CD14-positive monocyte (primary cell): ENCODE measurements at places on chromosomes 3 and 15.

DNA sequence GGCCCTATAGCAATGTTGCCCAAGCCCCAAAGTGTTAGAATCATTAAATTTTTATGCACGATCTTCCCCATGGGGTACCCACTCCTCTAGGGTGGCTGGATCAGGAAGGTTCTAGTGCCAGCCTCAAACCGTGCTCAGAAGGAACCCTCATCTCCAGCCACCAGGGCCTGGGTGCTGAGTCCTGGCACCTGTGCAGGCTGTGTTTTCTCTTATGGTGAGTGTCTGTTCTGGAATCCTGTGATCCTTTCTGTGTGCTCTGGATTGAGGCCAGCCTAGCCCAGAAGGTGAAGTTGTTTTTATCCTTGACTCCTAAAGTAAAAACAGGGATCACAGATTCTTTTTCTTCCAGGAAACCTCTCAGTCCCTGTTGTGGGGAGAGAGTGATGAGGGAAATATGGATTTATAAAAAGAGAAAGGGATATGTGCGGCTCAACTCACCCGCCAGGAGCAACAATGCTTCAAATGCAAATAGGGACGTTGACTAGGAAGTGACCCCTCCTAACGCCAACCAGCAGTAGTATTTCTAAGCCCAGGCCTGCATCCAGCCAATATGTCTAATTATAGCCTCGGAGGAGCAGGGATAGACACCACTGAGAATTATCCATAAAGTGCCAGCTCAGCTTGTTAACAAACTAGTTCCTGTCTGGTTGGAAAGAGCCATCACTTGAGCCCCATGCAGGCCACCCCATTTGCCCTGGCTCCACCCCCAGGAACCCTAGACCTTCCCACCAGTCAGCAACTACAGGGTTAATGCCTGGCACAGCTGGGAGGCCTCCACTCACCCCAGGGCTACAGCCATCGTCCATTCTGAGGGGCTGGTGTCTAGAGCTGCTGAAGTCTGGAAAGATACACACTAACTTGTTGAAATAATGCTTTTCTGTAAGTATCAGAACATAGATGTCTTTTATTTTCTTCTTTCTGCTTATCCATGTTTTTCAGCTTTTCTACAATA is 513.5 kb upstream of the PROK2 start:
- no peaks in the 10 kb centered on the region for H3K36me3 ChIP-seq
- no peaks in the 10 kb centered on the region for H3K27me3 ChIP-seq
- DNase-seq = no peak
- no peak overlapping the region for H3K4me3 ChIP-seq

DNA sequence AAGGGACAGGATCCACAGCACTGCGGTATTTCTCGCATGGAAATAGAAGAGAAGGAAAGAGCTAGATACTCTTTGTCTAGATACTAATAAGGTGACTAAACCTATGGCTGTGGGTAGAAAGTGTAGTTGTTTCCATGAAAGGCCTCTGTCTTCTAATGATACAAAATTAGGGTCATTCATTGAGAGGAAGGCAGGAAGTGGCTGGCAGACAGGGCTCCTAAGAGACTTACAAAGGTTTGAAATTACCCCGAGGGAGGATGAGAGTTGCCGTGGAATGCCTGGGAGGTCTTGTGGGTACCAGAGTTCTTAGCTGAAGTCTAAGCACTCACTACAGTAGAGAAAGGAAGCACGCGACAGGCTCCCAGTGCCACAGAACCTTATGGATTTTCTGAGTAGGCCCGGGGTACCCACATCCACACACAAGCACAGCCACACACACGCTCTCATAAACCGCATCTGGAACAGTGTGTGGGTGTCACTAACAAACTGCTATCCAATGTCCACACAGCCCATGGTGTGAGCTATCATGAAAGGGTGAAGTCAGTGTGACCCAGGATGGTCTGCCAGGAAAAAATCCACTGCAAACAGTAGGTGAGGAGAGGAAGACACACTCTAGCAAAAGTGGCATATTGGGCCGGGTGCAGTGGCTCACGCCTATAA is 221.4 kb downstream of the FAM43A start:
- H3K4me3 ChIP-seq = no peak overlapping the region
- H3K36me3 ChIP-seq = no peaks in the 10 kb centered on the region
- H3K27ac ChIP-seq = no peak overlapping the region
- H3K27me3 ChIP-seq = no peaks in the 10 kb centered on the region
- H3K4me1 ChIP-seq = peaks cover 10% of the 10 kb centered on the region

DNA sequence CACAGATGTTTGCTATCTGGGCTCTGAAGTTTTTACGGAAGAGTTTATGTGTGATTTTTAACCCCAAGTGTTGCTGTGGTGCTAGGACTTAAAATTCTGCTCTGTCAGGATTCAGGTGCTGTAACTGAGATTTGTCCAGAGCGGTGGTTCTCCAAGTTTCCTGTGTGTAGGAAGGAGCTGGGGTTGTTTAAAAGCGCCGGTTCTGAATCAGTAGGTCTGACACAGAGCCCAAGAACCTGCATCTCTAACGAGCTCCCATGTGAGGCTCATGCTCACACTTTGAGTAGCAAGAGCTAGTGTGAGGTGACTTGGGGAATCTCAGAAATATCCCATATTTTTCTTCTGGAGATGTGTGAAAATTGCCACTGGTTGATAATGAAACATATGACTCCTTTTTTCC is 325.5 kb downstream of the SATB1 start:
- DNase-seq = no peak
- H3K27ac ChIP-seq = no peak overlapping the region
- no peak overlapping the region for H3K4me3 ChIP-seq
- no peaks in the 10 kb centered on the region for H3K36me3 ChIP-seq

DNA sequence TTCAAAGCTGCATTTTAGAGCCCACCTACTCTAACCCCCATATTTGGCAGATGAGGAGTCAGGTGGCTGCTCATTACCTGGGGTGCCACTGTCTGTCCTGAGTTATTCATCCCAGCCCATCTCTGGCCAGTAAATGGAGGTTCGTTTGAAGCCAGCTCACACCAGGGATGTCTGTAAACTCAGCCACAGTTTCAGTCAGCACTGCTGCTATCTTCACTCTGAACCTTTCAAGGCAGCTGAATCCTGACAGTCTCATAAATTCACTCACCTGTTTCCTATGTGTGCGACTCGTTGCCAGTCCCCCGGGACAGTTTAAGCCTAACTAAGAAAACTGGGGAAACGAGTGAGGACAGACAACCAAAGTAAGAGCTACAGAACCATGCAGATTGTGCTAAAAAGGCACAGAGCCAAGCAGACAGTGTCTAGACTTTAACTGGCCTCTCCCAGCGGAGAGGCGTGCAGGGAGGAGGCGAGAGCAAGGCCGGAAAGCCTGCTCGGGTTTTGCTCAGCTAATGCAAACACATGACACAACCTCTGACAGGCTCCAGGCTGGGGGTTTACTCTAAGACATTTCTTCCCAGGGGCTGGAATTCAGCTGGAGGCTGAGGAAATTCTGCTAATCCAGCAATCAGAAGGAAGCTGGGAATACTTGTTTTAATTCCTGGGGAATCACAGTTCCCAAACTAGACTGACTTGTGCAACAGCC is 12.0 kb downstream of the FSTL1 start:
- no peak for DNase-seq
- no peaks in the 10 kb centered on the region for H3K36me3 ChIP-seq
- no peaks in the 10 kb centered on the region for H3K4me1 ChIP-seq
- H3K27ac ChIP-seq = no peak overlapping the region
- no peak overlapping the region for H3K4me3 ChIP-seq
- H3K27me3 ChIP-seq = no peaks in the 10 kb centered on the region

GRCh38 chr15:77508541-77509243 is 88.0 kb downstream of the HMG20A start:
- H3K36me3 ChIP-seq = no peaks in the 10 kb centered on the region
- peak; percentile 4 for DNase-seq
- peaks cover 8% of the 10 kb centered on the region for H3K27me3 ChIP-seq
- no peak overlapping the region for H3K4me3 ChIP-seq

- no peaks in the 10 kb centered on the region for H3K4me1 ChIP-seq
- no peak overlapping the region for H3K27ac ChIP-seq
- H3K4me3 ChIP-seq = no peak overlapping the region
- no peaks in the 10 kb centered on the region for H3K36me3 ChIP-seq
Observed at GRCh38 chr3:2765002-2765579, 345.1 kb downstream of the IL5RA start.

GRCh38 chr15:64857421-64857820 is 15.7 kb downstream of the PLEKHO2 start:
- H3K27me3 ChIP-seq = no peaks in the 10 kb centered on the region
- peaks cover 87% of the 10 kb centered on the region for H3K36me3 ChIP-seq
- H3K4me1 ChIP-seq = peaks cover 74% of the 10 kb centered on the region
- H3K4me3 ChIP-seq = no peak overlapping the region

- no peaks in the 10 kb centered on the region for H3K27me3 ChIP-seq
- H3K4me3 ChIP-seq = peak overlapping the region; percentile 46
- peaks cover 22% of the 10 kb centered on the region for H3K36me3 ChIP-seq
- peaks cover 85% of the 10 kb centered on the region for H3K4me1 ChIP-seq
- DNase-seq = no peak
- H3K27ac ChIP-seq = no peak overlapping the region
Observed at GRCh38 chr3:39275963-39276593, 3.8 kb downstream of the CX3CR1 start.

DNA sequence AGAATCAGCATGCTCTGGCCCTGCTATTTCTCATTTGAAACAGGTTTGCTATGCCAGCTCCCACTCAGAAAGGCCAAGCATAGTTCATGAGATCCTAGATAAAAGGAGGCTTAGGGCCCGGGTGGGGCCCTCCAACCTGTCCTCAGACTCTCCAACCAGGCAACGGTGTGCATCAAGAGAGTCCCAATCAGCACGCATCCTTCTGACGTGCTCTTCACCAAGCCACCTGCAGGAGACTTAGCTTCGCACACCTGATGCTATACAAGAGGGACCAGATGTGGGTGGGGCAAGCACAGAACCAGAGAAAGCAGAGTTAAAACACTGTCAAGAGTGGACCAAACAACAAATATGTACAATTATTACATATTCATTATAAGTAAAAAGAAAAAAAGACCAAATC is 17.3 kb downstream of the STIMATE start:
- H3K27me3 ChIP-seq = no peaks in the 10 kb centered on the region
- peaks cover 9% of the 10 kb centered on the region for H3K4me1 ChIP-seq
- H3K27ac ChIP-seq = no peak overlapping the region
- H3K36me3 ChIP-seq = peaks cover 10% of the 10 kb centered on the region
- no peak for DNase-seq

GRCh38 chr3:177037241-177037640 is 160.0 kb downstream of the TBL1XR1 start:
- H3K4me3 ChIP-seq = no peak overlapping the region
- no peak overlapping the region for H3K27ac ChIP-seq
- no peak for DNase-seq
- no peaks in the 10 kb centered on the region for H3K27me3 ChIP-seq
- no peaks in the 10 kb centered on the region for H3K4me1 ChIP-seq
- peaks cover 51% of the 10 kb centered on the region for H3K36me3 ChIP-seq
